Activated T-cell treated with anti-CD3 and anti-CD28 coated beads, Interleukin-2, amount 50 U/mL, for 4 hours (primary cell): ENCODE measurements at places on chromosomes 2 and 18.

DNA sequence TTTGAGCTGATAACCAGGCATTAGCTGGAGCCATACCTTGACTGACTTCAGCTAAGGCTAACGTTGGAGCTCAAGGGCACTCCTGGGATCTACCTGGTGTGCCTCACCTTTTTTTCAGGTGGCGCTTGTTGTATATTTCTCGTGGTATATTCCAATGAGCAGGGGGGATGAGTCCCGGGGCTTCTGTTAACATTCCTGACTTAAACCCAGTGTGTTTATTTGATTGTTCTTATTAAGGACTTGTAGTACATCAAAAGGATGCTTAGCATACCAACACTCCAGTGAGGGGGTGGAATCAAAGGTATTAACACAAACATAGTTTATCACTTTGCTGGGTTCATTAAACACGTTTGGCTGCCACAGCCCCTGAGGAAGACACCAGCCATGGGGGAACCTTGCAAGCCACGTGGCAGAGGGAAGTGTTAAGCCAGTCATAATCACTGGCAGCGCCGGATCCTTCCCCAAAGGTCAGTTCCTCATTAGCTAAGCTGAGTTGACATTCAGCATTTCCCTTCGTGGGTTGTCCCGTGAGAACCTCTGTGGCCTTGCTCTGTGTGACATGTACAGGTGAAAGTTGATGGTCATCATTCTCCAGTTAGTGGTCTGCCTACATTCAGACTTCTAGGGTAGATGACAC, 119.5 kb upstream of the MCFD2 start:
- no peak for DNase-seq

GRCh38 chr2:96140941-96141623, 2.8 kb upstream of the ASTL start:
- no peak for DNase-seq

- no peak for DNase-seq
Observed at GRCh38 chr2:187302116-187302515, 145.9 kb downstream of the CALCRL start.

GRCh38 chr18:66156946-66157687, 406.3 kb downstream of the CDH7 start:
- DNase-seq = no peak

DNA sequence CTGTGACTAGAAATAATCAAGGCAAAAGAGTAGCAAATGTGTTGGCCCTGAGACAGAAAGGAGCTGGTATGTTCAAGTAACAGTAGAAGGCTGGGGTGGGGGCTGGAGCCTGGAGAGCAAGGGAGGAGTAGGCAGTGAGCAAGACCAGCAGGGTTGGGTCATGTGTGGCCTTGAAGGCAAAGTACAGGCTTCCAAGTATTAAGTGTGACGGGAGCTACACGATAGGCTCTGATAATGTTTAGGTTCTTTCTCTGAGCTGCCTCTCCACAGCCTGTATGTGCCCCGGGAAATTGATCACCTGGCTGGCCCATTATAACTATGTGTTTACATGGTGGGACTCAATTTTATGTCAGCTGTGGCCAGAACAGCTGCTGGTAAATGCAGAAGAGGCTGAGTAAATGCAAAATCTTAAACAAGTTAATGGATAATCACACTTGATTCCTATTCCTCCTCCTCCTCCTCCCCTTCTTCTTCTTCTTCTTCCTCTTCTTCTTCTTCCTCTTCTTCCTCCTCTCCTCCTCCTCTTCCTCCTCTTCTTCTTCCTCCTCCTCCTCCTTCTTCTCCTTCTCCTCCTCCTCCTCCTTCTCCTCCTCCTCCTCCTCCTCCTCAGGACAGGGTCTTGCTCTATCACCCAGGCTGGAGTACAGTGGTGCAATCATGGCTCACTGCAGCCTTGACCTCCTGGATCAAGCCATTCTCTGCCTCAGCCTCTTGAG, 9.3 kb downstream of the IL1F10 start:
- DNase-seq = no peak
